ENCODE measurements at places on chromosomes 3 and 15.

DNA sequence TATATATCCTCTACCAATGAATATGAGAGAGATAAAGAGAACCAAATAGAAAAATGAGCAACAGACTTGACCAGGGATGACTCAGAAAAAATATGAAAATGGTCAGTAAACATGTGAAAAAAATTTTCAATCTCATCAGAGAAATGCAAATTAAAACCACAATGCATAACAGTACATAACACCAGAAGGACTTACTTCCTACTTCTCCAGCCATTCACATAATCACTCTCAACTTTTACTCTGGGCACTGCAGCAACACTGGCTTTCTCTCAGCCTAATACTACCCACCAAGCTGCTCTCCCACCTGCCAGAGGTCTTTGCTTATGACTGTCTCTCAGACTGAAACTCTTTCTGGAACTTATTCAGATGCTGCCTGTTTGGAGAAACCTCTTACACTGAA is 49.4 kb downstream of the DPH6 start:
- no peak for DNase-seq

DNA sequence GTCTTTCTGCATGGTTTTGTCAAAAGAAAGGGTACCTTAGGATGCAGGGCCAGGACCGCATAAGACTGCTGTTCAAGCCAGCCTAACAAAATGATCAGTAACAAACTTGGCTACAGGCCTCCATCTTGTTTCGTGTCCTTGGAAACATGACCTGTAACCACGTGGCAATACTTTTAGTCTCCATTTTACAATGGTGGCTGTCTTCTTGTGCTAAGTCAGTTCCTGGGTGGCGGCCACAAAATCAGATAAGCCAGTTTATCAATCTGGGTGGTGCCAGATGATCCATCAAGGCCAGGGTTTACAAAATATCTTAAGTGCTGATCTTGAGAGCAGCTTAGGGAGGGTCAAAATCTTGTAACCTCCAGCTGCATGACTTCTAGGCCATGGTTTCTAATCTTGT is 57.1 kb upstream of the GK5 start:
- DNase-seq: no peak

DNA sequence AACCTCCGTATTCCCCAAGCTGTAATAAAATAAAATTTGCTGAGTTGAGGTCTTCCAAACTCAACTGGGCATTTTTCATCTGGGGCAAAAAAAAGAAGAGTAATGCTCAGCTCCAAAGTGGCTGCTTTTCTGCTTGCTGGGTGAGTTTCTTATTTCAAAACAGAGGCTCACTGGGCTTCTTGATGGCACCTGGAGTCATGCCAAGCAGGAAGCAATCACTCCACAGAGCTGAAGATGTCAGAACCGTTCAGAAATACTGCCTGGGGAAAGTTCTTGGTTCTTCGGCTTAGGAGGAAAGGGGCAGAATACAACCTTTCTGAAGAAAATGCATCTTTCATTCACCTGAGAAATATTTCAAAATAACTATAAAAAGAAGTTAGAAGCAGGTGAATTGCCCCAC is 4.1 kb downstream of the CCR9 start:
- no peak for DNase-seq

DNA sequence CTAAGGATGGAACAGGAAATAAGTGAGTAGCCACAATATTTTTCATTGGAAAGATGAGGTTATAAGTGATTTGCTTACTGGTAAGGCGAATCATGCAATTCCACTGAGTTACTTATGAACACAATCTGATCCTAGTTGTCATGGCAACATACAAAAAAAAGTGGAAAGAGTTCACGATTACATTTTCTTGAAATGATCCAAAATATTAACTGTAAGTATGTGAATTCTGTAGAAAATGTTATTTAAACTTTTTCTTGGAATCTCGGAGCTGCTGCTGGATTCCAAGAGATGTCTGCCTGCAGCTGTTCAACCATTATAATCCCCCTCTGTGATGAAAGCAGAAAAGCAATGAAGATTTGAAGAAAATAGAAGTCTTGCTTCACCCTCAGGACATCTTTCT is 120.5 kb downstream of the KBTBD8 start:
- DNase-seq: no peak

DNA sequence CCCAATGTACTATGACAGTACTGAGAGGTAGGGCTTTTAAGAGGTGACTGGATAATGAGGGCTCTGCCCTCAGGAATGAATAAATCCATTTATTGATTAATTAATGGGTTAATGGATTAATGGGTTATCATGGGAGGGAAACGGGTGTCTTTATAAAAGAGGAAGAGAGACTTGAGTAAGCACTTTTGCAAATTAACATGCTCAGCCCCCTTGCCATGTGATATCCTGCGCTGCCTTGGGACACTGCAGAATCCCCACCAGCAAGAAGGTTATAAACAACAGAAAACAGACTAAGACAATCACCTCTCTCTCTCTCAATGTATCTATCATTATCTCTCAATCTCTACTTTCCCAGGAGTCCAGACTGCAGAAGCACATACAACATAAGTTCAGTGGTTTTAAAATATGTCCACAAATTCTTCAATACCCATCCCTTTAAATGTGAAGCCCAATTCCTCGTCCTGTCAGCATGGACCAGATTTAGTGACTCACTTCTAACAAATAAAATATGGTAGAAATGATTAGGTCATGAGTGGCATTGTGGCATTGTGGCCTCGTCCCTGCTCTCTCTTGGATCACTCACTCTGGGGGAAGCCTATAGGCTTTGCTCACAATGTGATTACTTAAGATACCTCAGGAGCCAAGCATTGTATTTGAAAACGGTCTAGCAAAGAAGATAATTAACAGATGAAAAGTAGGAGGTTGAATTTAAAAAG is 40.0 kb upstream of the IL12A start:
- no peak for DNase-seq
